Smooth muscle cell of the umbilical artery (primary cell): ENCODE measurements at places on chromosomes 2 and 18. TPM values are rescaled to one million over a fixed set of nuclear protein-coding genes. Genes with fewer than 3 reads are reported as not detected.

Gene GBX2
- not detected in 2 replicates for total RNA-seq

Gene CHST9
- not detected in 2 replicates for total RNA-seq

Gene MC5R
- total RNA-seq: not detected in 2 replicates

Gene TMEM17
- 2.7 and 3.0 TPM in 2 replicates for total RNA-seq
